ENCODE measurements at places on chromosomes 1 and 21.

GRCh38 chr21:45863267-45863666 is 118.3 kb upstream of the COL6A1 start:
- DNase-seq = no peak

- DNase-seq = no peak
These were observed 8.8 kb downstream of the SYF2 start for GRCh38 chr1:25223471-25223870.

DNA sequence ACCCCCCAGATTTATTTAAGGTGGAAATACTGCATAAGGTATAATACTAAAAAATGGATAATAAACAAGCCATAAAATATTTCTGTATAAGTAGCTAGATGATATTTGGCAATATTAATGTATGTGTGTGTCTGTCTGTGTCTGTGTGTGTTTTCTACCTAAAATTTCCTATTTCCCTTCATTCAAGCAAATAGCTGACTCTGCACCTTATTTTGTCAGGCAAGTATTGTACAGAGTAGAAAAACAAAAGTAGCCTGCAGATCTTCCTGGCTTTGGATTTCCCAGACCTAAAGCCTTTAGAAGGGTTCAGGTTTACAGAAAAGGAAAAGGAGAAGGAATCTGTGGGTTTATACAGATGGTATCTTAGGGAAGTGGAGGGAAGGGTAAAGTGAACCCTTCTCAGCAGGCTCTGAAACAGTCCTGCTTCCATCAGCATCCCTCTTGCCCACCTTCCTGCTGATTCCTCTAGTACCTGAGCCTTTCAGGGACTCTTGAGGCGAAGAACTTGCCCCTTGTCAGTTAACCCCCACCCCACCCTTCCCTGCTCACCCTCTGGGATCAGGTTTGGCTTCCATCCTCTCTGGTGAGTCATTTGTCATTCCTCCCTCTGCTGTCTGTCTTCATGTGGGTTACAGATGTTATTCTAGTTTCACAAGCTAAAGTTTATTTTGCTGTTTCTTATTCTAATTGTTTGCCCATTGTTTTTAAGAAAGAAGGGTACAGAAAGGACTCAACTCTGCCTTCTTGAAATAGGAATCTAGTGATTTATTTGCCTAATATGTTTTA is 21.7 kb upstream of the RGS16 start:
- no peak for DNase-seq

DNA sequence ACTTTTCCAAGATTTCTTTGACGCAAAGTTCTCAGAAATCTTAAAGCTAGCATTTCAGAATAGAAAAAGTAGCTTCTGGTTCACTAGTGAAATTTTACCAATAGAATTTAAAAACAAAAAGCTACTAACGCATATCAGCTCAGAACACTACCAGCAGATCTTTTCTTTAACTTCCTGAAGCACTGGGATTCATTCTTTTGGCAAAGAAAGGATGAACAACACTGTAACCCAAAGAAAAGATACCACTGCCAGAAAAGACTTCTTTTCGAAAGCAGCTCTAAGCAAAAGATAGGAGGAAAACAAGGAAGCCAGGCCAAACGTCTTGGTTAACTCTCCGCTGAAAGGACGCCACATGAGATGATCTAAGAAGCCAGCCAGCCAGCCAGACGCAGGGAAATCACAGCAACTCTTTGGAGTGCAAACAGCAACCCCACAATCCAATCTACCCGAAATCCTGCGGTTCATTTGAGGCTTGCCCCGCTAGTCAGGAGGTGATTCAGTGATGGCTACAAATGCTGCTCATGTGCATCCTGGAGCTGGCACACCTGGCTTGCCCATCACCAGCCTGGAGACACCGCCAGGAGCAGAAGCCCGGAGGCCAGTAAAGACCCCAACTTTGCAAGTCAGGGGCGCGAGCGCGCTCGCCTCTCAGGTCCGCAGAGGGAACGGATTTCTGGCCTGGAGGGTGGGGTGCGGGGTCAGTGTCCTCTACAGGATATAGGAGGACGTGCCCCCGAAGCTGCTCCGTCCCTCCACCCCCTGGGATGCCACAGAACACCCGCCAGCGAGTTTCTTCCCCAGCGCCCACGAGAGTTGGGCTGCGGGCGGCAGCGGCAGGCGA is 812 bp downstream of the NBPF1 start:
- DNase-seq = no peak

GRCh38 chr1:30305061-30305460 is 418.3 kb downstream of the MATN1 start:
- DNase-seq = no peak

GRCh38 chr1:162676087-162676486 is 43.8 kb downstream of the DDR2 start:
- no peak for DNase-seq

- no peak for DNase-seq
These were observed 69.9 kb upstream of the ADAMTS5 start for GRCh38 chr21:27036736-27037301.

- DNase-seq = no peak
These were observed 426.6 kb upstream of the B3GALT2 start for GRCh38 chr1:193613041-193613440.

DNA sequence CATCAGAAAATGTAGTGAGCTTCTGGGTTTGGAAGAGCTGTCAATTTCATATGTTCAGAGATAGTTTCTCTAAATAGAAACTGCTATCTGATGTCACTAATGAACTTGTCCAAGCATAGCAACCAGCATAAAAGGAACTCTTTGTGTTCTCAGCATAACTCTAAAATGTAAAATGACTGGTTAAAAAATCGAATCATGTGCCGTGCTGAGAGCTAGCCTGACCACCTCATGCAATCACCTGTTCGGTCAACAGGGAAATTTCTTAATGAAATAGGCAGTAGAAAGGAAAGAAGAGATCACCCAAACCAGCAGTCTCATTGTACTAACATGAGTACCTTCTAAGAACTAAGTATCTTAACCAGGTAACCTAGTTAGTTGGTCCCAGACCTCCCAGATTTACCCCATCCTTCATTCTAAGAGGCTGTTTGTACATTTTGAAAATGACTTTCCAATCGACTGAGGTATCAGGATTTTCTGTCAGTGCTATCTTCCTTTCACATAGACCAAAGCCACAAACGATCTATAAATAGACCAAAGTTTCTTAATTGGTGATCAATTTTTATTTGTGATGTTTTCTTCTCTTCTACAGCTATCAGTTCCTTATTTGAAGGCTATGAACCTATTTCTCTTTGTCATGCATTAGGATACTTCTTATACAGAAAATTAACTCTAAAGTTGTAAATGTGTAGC is 147.3 kb downstream of the TLR5 start:
- no peak for DNase-seq

DNA sequence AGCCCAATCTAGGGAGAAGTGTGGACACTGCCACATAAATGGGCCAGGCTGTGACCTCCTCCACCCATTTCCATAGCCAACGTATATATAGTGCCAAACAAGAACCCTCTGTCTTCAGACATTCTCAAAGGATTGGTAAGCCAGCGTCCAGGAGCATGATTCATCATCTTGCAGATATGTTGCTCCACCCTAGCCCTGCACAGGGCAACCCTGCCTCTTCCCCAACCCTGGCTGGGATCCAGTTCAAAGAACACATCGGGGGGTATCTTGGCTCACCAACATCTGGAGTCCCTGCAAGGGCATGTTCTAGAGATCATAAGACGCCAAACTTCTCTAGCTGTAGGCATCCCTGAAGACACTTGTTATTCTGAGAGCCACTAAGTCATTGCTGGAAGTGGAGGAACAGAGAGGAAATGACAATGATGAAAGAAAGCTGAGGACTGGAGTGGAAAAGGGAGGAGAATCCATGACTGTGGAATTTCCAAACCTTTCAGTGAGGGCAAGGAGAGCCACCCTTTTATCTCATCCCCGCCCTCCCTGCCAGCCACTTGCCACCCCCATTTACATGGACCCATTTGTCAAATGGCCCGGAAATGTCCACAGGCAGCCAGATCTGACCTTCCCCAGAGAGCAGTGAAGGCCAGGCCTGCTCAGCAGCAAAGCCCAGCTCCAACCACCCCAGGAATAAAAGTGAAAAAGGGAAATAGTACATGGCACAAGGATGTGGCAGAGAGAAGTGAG is 144.1 kb upstream of the CTTNBP2NL start:
- no peak for DNase-seq

DNA sequence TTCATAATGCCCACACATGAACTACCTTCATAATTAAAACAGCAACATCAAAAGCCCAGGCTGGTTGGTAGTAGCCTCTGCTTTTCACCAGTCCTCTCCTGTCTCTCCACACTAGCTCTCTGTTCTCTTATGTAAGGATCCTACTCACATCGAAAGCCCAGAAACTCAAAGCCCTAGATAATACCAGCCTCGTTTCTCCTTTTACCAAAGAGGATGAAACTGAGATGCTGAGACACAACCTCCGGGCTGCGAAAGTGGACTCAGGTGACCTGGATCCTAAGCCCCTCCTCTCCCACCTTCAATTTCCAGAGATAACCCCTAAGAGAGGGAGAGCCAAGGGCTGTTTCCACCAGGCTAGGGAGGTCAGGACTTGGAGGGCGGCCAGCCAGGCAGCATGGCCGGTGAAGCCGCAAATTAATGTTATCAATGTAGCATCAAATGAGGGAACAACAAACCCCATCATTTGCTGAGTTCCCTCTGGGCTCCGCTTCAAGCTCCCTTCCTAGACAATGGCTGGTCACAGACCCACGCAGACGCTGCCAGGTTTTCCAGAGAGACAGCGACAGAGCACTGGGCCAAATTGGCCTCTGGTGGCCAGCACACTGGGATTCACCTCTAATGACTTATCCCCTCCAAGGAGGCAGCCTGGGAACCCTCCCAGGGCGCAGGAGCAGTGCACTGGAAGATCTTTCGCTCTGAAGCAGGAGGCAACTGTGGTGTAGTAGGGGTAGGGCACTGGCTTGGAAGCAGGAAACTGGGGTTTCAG is 20.7 kb upstream of the STMN1 start:
- no peak for DNase-seq
